Epithelial cell of esophagus (primary cell): ENCODE measurements at places on chromosomes 3 and 15.

- DNase-seq, result no peak
Measured at GRCh38 chr3:81620849-81621248, 140.6 kb downstream of the GBE1 start.

GRCh38 chr15:48717458-48717857 lies 71.9 kb upstream of the FBN1 start:
- peak; percentile 10 for DNase-seq

DNA sequence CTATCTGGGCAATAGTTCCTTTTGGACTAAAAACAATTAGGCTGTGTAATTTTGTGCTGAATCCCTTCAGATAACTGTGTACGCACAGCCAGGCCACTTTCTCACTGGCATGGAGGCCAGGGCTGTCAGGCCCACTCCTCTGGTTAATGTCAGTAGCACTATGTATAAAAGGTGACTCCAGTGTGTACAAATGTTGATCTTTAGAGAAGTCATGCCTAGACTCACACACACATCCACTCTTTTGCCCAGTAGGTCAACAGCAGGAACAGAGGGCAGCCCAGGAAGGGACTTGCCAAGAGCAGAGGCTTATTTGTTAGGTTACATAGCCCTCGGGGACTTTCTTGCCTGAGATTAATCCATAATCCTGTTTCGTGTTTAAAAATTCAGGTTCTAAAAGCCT lies 416.6 kb upstream of the WNT5A start:
- no peak for DNase-seq

- no peak for DNase-seq
Measured at GRCh38 chr15:49151831-49152230, 3.6 kb downstream of the COPS2 start.

DNA sequence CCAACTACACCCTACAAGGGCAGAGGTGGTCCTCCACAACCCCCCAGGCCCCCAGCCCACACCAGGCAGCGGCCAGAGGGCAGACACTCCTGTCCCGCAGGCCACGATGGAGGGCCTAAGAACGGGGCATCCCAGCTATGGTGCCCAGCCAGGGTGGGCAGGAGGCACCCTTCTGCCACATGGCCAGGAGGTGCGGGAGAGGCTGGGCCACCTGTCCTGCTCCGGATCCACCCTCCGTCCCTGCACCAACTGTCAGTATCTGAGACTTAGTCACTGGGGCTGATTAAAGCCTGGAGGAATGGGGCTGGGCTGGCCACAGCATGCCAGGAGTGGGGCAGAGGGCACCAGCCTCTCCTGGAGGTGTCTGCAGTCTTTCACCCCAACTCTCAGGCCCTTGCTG lies 37.9 kb downstream of the TNK2 start:
- DNase-seq, result peak; percentile 84

GRCh38 chr15:68343579-68344225 lies 66.2 kb downstream of the FEM1B start:
- no peak for DNase-seq

DNA sequence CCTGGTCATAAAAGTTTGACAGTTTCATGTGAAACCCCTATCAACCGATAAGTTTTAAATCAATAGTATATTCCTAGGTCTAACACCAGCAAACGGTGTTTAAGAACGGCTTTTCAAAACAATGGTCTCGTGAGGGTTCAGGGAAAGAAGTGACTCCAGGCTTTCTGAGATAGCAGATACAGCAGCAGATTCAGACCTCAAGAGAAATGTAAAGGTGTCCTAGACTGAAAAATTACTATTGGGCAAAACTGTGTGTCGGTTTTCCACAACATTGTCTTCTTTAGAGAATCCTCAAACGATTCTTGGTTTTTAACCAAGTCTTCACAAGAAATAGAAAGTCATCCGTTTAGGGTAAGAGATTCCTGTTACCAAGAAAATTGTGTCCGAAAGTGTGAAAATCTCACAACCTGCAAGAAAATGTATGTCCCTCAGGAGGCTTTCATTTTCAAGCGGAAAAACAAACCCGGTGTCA lies 1.2 kb downstream of the SETD2 start:
- peak; percentile 21 for DNase-seq

DNA sequence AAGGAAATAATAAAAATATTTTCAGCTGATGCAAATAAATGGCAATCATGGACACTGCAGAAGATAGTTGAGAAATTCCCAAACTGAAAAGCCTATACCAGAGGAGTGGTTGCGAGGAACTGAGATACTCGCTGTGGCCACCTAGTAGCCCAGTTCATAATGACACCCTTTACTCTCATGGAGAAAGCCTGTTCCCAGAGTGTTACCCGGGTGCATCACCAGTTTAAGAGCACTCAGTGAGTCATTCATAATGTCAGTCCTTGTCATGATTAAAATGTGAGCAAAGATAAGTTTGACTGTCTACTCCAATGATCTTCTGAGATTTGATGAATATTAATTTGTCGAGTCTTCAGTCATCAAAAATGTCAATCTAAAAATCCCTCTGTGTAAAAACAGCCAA lies 138.4 kb upstream of the LRRC3B start:
- DNase-seq, result peak; percentile 42

DNA sequence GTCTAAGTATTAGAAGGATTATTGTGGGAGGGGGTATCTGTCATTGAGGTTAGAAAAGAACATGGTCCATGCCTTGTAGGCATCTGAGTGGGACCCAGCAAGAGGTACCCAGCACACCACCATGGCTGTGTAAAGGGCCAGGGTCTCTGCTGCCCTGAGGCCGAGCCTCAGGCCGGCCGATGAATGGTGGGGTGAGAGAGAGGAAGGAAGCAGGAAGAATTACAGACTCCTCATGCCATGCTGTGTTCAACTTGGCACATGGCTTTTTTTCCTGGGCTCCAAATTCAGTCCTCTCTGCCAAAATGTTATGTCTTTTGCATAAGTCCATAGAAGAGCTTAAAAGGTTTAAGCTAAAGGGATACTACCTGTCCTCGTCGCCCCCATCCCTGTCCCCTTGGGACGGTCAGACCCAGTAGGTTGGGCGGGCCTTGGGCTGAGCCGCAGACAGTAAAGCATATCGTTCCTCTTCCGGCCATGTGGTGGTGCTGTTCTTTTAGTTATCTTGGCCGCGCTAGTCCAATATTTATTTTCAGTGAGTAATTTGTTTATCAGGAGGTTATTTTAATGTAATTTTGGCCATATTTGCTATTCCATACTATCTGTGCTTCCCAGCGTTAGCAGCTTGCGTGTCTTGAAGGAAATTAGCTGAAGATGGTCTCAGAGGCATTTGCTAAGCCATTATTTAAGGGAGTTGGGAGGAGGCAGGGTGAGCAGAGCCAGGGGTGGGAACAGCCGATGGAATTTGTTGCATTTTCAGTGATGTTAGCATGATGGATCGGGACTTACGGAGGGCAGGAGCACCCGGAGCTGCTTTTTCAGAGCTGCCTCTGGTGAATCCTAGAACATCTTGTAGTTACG lies 152.4 kb downstream of the AGBL1 start:
- DNase-seq, result peak; percentile 62

- no peak for DNase-seq
Measured at GRCh38 chr3:188701485-188701969, 470.2 kb upstream of the TPRG1 start.

- DNase-seq, result no peak
Measured at GRCh38 chr3:45746777-45747622, 49.3 kb downstream of the SLC6A20 start.

DNA sequence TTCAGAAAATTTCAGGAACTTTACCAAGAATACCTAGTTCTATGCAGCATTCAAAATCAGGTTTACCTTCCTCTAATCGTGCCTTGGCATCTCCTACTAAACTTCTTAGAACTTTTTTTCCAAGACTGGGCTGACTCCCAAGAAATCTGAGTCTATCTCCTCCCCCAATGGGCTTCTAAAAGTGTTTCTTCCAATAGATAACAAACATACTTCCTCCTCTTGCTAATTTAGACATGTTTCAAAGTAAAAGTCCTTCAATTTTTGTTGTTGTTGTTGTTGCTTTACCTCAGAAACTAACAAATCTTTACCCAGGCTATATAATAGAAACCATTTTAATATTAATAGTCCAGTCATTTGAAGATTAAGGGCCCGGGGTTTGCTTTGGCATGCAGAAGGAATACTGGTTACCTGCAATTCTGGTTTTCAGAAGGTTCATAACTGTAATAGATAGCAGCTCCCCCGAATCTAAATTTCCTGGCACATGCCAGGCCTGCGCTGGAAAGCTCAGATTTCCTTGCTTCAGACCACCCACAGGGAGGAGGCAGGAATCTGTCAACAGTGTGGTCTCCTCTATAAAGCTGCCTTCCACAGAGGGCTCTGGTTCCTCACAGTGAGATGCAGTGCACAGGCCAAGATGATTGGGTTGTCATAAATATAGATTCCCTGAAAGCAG lies 188.7 kb downstream of the THRB start:
- no peak for DNase-seq

DNA sequence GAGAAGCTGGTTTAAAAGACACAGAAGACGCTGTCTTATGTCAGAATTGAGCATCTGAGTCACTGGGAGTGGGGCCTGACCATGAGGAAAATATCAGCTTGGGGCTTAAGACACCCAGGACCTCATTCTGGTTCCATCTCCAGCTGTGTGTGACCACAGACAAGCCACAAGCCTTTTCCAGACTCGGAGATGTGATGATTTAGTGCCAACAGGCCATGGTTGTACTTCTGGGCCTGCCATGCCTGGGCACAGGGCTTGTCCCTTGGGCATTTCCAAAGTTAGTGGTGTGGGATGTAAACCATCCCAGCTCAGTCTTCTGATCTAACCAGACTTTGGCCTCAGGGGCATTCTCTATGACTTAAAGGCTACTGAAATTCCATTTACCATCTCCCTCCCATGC lies 269.8 kb downstream of the RYR3 start:
- DNase-seq, result peak; percentile 55

- DNase-seq, result no peak
Measured at GRCh38 chr3:103899328-103899727, 1464.5 kb downstream of the ZPLD1 start.

DNA sequence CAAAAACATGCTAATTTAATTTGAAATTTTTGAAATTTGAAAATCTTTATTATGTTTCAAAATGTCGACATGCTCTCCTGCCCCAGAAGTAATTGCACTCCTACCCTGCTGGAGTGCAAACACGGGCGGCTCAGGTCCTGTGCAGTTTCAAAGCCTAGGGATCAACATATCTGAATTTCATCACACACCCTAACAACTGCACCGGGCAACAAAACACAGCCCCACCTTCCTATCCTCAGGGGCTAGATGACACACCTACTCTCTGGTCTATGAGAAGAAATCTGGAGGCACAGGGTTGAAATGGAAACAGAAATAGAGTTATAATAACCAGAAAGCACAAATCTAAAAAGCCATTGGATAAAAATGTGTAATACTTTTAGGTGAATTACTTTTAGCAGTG lies 61.4 kb downstream of the BFSP2 start:
- DNase-seq, result peak; percentile 69

GRCh38 chr3:134998158-134998557 lies 203.1 kb downstream of the EPHB1 start:
- DNase-seq, result no peak

DNA sequence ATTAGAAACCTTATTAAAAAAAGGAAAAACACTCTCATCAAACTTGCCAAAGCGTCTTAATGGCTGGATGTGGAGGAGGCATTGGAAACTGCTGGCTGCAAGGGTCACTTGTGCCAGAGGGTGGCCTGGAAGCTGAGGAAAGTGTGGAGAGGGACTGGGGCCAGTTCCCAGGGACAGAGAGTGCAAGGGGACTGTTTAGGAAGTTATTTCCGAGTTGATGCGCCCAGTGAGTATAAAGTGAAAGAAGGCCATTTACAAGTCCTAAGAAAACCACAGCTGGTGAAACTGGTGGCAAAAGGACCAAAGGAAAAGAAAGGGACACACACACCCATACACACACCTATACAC lies 7.2 kb upstream of the KCTD6 start:
- no peak for DNase-seq

GRCh38 chr15:63677778-63678177 lies 80.6 kb downstream of the FBXL22 start:
- peak; percentile 19 for DNase-seq

- DNase-seq, result peak; percentile 74
Measured at GRCh38 chr15:84878504-84878903, 6.0 kb upstream of the SLC28A1 start.

DNA sequence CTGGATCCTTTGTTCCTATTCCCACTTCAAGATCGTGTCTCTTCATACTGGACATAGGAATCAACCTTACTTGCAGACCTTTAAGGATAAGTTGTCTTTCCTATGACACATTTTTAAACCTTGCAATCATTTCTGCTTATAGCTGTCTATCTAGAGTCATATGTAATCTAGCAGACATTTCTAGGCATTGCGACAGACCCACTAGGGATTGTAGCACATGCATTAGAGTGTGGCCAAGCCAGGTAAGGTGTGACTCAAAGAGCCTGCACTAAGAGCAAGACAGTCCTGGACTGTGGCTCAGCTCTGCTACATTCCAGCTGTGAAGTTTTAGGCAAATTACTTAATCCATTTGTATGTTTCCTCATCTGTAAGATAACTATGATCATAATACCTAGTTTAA lies 38.8 kb upstream of the BFSP2 start:
- peak; percentile 69 for DNase-seq

DNA sequence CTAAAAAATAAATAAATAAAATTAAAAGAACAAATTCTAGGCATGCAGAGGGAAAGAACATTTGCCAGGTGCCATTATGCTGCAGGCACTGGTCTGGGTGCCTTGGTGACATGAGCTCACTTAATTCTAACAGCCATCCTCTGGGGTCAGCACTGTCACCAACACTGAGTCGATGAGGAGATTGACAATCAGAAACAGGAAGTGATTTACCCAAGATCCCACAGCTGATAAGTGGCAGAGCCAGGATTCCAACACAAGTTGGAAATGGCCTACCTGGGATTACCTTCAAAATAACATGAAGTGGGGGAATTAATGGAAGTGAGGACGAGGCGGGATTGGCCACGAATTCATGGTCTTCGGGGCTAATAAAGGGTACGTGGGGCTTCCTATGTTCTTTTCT lies 3.6 kb downstream of the PLIN1 start:
- DNase-seq, result no peak

- no peak for DNase-seq
Measured at GRCh38 chr3:31352331-31352730, 180.4 kb upstream of the STT3B start.

- no peak for DNase-seq
Measured at GRCh38 chr3:71805691-71806090, 20.7 kb upstream of the PROK2 start.

- DNase-seq, result no peak
Measured at GRCh38 chr15:71228403-71228802, 113.1 kb downstream of the THSD4 start.

- DNase-seq, result peak; percentile 20
Measured at GRCh38 chr3:10334459-10334858, 13.5 kb upstream of the SEC13 start.

DNA sequence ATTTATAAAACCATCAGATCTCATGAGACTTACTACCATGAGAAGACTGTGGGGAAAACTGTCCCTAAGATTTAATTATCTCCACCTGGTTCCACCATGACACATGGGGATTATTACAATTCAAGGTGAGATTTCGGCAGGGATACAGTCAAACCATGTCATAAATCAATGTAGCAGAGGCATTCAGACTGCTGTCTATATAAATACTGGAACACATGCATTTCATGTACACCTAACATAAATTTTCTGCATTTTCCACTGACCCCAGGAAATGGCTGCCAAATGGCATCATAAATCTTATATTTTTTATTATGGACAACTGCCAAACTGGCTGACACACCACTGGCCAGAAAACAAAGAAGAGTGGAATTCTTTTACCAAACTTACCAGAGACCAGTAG lies 755.1 kb upstream of the EPHA6 start:
- DNase-seq, result no peak
